CD4-positive, alpha-beta T cell treated with Interleukin-17A for 4 hours (primary cell): ENCODE measurements at places on chromosomes 11 and 22.

GRCh38 chr11:128467610-128468041 is 119.7 kb downstream of the ETS1 start:
- DNase-seq = peak; percentile 47

DNA sequence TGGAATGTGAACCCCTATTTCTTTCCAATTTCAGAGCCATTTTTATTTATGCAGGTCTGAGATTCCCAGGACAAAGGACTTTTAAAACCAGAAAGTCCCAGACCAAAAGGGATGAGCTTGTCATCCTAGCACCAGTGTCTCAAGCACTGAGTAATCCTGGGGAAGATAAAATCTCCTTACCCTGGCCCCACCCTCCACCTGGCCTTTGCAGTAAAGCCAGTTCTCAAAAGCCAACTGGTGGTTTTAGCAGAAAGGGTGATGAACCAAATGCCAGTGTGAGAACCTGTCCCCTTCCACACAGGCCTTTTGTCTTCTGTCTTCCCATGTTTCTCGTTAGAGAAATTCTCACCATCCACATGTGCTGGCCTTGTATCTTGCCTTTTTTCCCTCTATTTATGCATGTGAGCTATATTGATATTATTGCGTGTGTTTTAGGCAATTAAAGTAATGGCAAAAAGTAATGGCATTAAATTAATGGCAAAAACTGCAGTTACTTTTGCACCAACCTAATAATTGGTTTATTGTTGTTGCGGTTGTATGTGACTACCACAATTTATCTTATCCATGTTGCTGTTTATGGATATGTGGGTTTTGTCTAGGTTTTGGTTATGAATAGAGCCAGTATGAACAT is 191.3 kb downstream of the MYO18B start:
- DNase-seq = no peak

- peak; percentile 13 for DNase-seq
Measured at GRCh38 chr11:128948583-128948982, 5.9 kb upstream of the TP53AIP1 start.

DNA sequence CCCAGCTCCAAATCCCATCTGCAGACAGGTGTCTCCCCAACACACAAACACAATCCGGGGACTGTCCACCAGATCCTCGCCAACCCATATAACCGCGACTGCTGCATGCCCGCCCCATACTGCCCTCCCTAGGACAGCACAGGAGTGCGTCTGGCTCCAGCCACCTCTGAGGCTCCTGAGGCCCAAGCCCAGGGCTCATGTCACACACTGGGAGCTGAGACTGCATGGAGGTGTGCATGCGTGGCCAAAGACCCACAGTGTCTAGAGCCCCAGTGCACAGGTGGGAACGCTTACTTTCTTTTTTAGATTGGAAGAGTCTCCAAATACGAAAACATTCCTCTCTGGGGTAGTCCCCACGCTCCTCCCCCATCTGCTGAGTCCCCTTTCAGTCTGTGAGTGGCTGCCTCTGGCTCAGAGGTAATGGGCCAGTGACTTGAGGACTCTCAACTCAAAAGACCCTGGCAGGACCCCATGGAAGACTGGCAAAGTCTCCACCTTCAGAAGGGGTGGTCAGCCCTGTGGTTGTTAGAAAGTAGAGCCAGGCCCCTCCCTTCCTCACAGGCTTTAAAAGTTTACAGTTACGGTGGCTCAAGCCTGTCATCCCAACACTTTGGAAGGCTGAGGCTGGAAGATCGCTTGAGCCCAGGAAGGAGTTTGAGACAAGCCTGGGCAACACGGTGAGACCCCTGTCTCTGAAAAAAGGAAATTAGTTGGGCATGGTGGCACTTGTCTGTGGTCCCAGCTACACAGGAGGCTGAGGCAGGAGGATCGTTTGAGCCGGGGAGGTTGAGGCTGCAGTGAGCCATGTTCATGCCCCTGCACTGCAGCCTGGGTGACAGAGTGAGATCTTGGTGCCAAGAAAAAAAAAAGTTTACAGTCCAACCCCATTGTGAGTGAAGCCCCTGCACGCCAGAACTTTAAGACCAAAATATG is 2.3 kb downstream of the CBX7 start:
- DNase-seq = no peak

GRCh38 chr11:8598506-8598905 is 4.5 kb upstream of the STK33 start:
- no peak for DNase-seq

DNA sequence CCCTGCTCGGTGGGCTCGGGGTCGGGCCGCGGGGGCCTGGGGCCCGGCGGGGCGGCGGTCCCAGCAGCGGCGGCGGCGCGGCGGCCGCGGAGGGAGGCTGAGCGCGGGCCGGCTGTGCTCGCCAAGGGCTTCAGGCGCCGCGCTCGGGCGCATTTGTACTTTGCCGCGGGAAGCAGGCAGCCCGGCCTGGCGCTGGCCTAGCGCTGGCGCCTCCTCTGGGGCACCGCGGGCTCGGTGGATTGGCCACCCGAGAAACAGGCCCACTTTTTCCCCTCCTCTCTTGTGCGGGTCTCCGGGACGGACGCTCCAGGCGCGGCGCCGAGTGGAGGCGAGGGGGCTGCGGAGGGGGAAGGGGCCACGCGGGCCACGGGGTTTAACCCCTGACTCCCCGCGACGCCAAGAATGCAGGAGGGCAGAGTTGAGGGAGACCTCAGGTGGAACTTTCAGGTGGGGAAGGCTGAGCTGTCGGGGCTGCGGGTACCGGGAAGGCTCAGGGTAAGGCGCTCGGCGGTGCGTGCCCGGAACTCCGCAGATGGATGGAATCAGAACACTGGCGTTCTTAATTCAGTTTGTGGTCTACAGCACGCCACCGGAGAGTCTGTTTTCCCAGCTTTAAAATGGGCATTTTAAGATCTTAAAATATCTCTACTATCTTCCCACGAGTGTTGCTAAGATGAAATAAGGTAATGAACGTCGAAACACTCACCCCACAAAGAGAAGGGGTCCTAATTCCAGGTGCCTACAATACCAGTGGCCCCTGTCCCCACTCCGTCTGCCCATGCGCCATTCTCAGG is at the start of gene CHRDL2:
CHRDL2 (minus strand) TSS at position 126 of the 794 bp plus-strand sequence. CDS start 538 bp downstream, outside the sequence.
- no peak for DNase-seq

GRCh38 chr11:62242021-62242420 is at the start of gene SCGB1D2:
Gene SCGB1D2 (plus strand): TSS chr11:62242239. CDS start chr11:62242308, 69 bp downstream.
- DNase-seq = no peak
